Naive thymus-derived CD4-positive, alpha-beta T cell (primary cell): ENCODE measurements at places on chromosomes 13 and 19. TPM values are rescaled to one million over a fixed set of nuclear protein-coding genes. Genes with fewer than 3 reads are reported as not detected.
A peak's percentile ranks its signal among the peaks of the same experiment; 100 is the strongest.

GRCh38 chr19:8412783-8413628 lies at the start of gene MARCHF2:
Gene MARCHF2, plus strand, starts transcription at chr19:8413305. Its CDS starts 8,536 bp downstream, at chr19:8421841.
- H3K27me3 ChIP-seq: no peaks in the 10 kb centered on the region
- H3K4me3 ChIP-seq: peak within 1 kb of the TSS; percentile 72
- H3K27ac ChIP-seq: peak within 1 kb of the TSS; percentile 76
- H3K4me1 ChIP-seq: peaks cover 6% of the 10 kb centered on the region
- peak; percentile 91 for DNase-seq
- H3K36me3 ChIP-seq: no peaks in the 10 kb centered on the region

DNA sequence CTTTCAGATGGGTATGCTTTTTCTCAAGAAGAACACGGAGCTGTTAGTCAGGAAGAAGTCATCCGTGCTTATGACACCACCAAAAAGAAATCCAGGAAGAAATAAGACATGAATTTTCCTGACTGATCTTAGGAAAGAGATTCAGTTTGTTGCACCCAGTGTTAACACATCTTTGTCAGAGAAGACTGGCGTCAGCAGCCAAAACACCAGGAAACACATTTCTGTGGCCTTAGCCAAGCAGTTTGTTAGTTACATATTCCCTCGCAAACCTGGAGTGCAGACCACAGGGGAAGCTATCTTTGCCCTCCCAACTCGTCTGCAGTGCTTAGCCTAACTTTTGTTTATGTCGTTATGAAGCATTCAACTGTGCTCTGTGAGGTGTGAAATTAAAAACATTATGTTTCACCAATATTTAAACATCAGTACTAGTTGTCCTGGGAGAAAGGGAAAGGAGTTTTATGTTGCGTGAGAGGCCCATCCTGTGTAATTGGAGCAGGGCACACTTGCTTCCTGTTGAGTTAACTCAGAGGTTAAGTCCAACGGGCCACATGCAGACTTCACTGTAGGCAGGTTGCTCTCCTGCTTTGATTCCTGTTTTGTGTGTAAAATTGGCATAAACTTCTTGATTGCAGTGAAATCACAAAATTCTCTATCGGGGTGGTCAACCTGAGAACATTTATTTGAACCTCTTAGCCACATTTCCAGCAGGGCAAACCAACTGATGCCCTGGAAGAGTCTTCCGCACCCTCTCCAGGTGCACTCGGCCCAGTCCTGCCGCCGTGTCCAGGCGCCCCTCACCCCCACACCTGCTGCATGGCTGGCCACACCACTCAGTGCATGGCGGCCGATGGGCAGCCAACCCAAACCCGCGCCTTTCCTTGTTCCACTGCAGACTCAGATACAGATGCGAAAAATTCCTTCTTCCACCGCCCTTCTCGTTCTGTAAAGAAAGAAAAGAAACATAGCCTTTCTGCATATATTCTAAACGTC lies 31.6 kb downstream of the SHISA2 start:
- no peak overlapping the region for H3K27ac ChIP-seq
- no peak for DNase-seq
- no peaks in the 10 kb centered on the region for H3K27me3 ChIP-seq
- no peak overlapping the region for H3K4me3 ChIP-seq
- H3K36me3 ChIP-seq: peaks cover 18% of the 10 kb centered on the region

DNA sequence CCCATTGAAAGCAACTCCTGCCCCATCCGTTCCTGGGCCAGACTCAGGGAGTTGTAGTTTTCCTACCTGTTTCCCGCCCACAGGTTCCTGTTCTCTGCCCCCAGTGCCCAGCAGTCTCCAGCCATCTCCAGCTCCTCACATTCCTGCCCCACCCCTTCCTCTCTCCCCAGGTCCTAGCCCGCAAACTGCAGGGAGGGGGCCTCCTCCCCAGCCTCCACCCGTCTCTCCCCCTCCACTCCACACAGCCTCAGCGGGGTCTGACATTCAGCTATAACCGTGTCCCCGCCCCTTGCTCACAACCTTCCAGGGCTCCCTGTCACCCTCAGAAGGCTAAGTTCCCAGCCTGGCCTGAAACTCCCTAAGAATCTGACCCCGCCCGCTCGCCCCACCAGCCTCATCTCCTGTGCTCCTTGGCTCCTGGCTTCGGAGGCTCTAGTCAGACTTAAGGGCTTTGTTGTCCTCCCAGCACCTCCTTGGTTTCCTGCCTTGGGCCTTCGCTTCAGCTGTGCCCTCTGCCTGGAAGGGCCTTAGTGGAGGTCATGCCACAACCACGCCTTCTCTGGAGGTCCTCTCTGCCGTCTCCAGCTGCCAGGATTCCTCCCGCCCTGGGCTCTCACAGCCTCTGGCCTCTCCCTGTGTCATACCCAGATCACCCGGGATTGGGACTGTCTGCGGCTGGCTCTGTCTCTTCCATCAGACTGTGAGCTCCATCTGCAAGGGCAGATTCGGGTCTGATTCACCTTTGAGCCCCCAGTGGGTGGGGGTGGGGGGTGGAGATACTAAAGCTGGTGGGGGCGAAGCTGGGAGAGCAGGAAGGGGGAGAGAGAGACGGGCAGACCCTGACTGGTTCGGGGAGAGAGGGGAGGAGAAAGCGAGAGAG lies 5.1 kb upstream of the SPACA6 start:
- H3K27ac ChIP-seq: peak overlapping the region; percentile 93
- no peak for DNase-seq
- H3K4me3 ChIP-seq: no peak overlapping the region

DNA sequence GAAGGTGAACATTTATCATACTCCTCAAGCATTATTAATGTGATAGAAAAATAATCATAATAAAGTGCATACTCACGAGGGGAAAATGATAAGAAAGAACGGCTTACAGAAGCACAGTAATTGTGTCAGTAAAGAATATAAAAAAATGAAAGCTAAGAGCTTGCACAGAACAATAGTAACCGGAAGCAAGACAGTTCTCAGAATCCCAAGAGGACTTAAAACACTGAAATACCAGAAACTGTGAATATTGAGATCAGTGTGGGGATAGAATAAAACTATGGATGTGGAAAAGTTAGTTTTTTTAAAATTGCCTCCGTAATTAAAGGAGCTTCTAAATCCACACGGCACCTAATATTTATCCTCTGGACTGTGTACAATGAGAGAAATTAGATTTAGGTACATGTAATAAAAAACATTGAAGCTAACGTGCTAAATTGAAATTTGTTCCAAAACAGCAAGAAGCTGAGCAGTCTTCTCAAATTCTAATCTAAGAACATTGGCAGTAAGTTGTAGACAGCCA lies 482.7 kb downstream of the SLITRK6 start:
- H3K27me3 ChIP-seq: no peaks in the 10 kb centered on the region
- H3K36me3 ChIP-seq: no peaks in the 10 kb centered on the region
- H3K27ac ChIP-seq: no peak overlapping the region
- H3K4me3 ChIP-seq: no peak overlapping the region
- no peaks in the 10 kb centered on the region for H3K4me1 ChIP-seq

DNA sequence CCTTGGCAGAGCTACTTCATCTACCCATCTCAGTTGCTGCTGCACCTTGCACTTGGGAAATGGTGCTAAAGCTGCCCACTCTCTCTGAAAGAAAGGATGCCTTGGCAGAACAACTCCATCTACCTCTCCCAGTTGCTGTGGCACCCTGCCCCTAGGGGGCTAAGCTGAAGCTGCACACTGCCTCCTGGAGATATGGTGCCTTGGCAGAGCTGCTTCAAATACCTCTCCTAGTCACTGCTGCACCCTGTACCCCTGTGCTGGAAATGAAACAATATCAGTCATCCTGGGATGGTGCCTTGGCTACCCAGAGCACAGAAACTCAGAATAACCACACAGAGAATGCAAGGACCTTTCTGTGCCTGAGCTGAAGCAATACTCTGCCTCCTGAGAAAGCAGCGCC lies 615.8 kb downstream of the DIAPH3 start:
- no peaks in the 10 kb centered on the region for H3K27me3 ChIP-seq
- no peak for DNase-seq
- no peaks in the 10 kb centered on the region for H3K4me1 ChIP-seq
- H3K4me3 ChIP-seq: no peak overlapping the region

- H3K4me1 ChIP-seq: no peaks in the 10 kb centered on the region
- DNase-seq: no peak
- H3K27me3 ChIP-seq: no peaks in the 10 kb centered on the region
These were observed 14.7 kb upstream of the HMGB1 start for GRCh38 chr13:30480292-30480950.

DNA sequence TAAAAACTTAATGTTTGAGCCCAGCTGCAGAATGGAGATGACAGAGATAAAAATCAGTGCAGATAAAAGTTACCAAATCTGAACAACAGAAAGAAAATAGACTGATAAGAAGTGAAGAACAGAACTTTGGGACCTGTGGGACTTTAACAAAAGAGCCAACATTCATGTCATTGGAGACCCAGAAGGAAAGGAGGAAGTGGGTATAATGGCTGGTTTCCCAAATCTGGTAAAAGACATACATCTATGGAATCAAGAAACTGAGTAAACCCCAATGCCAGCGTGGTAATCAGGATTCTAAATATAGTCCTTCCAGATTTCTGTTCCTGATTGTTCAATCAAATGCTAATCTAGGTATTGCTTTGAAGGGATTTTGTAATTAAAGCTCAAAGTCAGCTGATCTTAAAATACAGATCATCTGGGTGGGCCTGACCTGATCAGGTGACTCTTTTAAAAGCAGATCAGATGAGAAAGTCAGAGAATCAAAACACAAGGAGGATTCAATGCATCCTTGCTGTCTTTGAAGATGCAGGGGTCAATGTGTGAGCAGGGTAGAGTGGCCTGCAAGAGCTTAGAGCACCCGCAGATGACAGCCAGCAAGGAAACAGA lies 25.3 kb upstream of the CEACAM20 start:
- no peak overlapping the region for H3K4me3 ChIP-seq
- H3K36me3 ChIP-seq: no peaks in the 10 kb centered on the region
- no peaks in the 10 kb centered on the region for H3K4me1 ChIP-seq
- H3K27ac ChIP-seq: no peak overlapping the region
- no peaks in the 10 kb centered on the region for H3K27me3 ChIP-seq

GRCh38 chr19:19417628-19418245 lies 12.3 kb downstream of the GATAD2A start:
- no peaks in the 10 kb centered on the region for H3K36me3 ChIP-seq
- H3K27me3 ChIP-seq: no peaks in the 10 kb centered on the region
- DNase-seq: no peak
- peak overlapping the region; percentile 17 for H3K27ac ChIP-seq
- H3K4me1 ChIP-seq: peaks cover 45% of the 10 kb centered on the region
- no peak overlapping the region for H3K4me3 ChIP-seq

GRCh38 chr13:29534083-29534482 lies 61.4 kb downstream of the SLC7A1 start:
- H3K27me3 ChIP-seq: no peaks in the 10 kb centered on the region
- no peak for DNase-seq
- H3K4me3 ChIP-seq: no peak overlapping the region
- peaks cover 3% of the 10 kb centered on the region for H3K36me3 ChIP-seq
- H3K27ac ChIP-seq: no peak overlapping the region
- no peaks in the 10 kb centered on the region for H3K4me1 ChIP-seq

GRCh38 chr13:113117335-113117872 lies 5.2 kb upstream of the F10 start:
- H3K4me1 ChIP-seq: no peaks in the 10 kb centered on the region
- no peak overlapping the region for H3K27ac ChIP-seq
- no peak overlapping the region for H3K4me3 ChIP-seq
- no peaks in the 10 kb centered on the region for H3K36me3 ChIP-seq

GRCh38 chr19:36973021-36973843 lies 57.1 kb downstream of the ZNF568 start:
- peaks cover 5% of the 10 kb centered on the region for H3K4me1 ChIP-seq
- peak overlapping the region; percentile 100 for H3K4me3 ChIP-seq
- DNase-seq: peak; percentile 77
- H3K27me3 ChIP-seq: no peaks in the 10 kb centered on the region
- no peaks in the 10 kb centered on the region for H3K36me3 ChIP-seq

DNA sequence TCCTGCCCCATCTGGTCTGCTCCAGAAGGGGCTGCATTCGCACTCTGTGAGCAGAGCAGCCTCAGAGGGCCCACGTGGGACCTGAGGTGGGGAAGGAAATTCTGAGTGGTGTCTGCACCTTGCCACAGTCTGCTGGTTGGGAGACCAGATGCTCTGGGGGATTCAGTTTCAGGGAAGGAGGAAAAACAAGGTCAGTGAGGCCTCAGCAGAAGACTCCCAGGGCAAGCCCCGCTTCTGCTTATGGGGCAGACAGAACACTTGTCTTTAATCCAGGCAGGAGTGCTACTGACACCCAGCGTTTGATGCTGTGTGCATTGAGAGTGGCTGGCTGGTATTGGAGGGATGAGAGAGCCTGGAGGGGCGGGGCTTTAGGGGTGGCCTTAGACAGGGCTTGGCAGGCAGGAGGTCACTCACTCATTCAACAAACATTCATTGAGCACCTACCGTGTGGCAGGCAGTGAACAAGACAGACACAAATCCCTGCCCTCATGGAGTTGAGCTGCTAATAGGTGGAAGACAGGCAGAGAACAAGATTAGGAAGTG lies 4.9 kb upstream of the CLEC17A start:
- DNase-seq: no peak
- H3K36me3 ChIP-seq: no peaks in the 10 kb centered on the region
- no peaks in the 10 kb centered on the region for H3K27me3 ChIP-seq
- H3K4me3 ChIP-seq: no peak overlapping the region

DNA sequence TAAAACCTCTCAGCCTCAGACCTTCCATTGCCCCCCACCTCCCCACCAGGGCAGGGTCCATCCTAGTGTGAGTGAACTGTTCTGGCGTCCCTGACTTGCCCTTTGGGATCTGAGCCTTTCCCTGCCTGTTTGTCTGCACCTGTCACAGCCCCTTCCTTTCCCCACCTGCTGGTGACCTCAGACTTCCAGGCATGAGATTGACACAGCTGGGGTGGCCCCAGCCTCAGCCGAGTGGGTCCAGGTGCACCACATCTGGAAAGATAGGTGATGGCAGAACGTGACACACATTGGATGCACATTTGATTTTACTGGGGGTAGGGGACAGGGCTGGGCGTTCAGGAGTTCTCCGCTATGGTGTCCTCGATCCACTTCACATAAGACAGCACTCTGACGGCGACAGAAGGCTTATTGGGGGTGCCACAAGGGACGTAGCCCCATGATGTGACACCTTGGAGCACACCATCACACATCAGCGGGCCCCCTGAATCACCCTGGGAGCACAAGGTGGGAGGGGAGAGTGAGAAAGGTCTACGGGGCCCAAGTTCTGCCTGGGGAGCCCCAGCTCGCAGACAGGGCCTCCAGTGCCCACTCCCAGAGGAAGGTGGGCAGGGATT lies 4.6 kb downstream of the KLK1 start:
- H3K36me3 ChIP-seq: no peaks in the 10 kb centered on the region
- no peaks in the 10 kb centered on the region for H3K27me3 ChIP-seq
- peaks cover 4% of the 10 kb centered on the region for H3K4me1 ChIP-seq
- DNase-seq: no peak
- H3K4me3 ChIP-seq: no peak overlapping the region

PLPPR3 gene
- not detected for total RNA-seq

PABPC3 gene
- total RNA-seq: 0.65 TPM

CYP4F2 gene
- total RNA-seq: not detected

SOX1 gene
- not detected for total RNA-seq

GATAD2A gene
- 116 TPM for total RNA-seq

CATSPERD gene
- not detected for total RNA-seq
